ENCODE measurements at places on chromosomes 16 and 17.

DNA sequence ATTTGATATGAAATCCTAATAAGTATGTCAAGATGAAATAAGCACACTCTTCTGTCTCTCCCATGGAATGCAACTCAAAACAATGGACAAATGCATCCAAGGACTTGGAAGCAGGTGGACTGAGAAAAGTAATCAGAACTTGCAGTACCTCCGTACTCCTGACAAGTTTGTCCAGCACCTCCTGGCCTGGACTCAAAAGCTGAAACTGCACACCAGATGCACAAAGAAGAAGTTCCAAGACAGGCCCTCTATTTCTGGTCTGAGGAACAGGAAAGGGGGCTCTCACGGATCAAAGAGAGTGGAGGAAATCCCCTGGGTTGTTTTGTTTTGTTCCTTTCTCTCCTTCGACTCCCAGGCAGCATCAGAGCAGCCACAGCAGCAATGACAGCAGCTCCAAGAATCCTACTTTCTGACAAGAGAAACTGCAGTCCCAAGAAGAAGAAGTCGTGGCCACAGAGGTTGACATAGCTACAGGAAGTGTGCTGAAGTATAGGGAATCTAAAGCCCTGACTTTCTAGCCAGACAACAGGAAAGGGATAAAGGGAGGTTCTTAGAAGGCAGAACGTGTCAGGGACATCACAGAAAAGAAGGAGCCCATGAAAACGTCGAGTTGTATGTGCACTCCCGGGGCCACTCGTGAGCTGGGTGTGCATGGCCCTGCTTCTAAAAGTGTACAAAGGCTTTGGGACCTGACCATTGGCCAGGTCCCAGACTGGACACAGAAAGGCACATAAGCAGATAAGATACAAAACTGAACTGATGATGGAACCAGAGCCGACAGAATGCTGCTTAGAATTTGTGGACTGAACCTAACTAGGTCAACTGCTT lies 29.3 kb downstream of the AKAP10 start:
- DNase-seq: no peak

GRCh38 chr17:43854498-43854897 lies 7.5 kb downstream of the CD300LG start:
- DNase-seq: no peak

GRCh38 chr16:28596840-28597691 lies at the start of gene SULT1A2:
SULT1A2 (minus strand) TSS chr16:28597050; CDS start chr16:28595930, 1,120 bp downstream.
- no peak for DNase-seq

- no peak for DNase-seq
Observed at GRCh38 chr17:29709866-29710519, 87.3 kb upstream of the CORO6 start.

- DNase-seq: no peak
Observed at GRCh38 chr16:778447-778846, 9.7 kb downstream of the RPUSD1 start.

DNA sequence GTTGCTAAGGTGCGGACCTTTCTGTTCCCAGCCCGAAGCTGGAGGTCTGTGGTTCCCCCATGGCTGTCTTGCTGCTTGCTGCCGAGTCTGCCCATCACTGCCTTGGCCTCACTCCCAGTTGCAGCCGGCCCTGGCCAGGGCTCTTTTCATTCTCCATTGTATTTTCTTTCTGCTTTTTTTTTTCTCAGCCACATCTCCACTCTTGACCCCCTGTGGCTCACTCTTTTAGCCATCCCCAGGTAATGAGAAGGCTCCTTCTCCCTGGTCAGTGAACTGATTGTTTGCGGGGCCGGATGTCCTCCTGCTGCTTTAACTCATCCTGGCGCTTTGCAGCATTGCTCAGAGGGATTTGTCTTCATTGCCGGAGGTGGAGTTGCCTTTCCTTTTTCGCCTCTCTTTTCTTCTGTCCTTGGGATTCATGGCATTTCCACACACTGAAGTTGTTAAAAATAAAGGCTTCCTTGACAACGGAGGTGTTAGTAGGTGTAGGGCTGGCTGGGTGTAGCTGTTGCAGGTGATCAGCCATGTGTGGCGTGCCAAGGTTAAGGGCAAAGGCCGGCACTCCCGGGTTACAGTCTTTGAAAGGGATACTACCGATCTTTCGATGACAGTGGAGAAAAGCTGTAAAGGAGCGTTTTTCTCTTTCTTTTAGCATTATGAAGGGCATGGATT lies 34.1 kb downstream of the MAP2K6 start:
- DNase-seq: no peak

GRCh38 chr17:50278526-50279180 lies 4.4 kb downstream of the TMEM92 start:
- no peak for DNase-seq

- no peak for DNase-seq
Observed at GRCh38 chr17:18978655-18979054, 25.9 kb downstream of the FAM83G start.

- DNase-seq: no peak
Observed at GRCh38 chr17:18039535-18040260, 490 bp downstream of the GID4 start.

GRCh38 chr16:1137604-1138003 lies 15.3 kb upstream of the CACNA1H start:
- no peak for DNase-seq

- no peak for DNase-seq
Observed at GRCh38 chr16:11181242-11181898, 74.6 kb downstream of the SOCS1 start.

DNA sequence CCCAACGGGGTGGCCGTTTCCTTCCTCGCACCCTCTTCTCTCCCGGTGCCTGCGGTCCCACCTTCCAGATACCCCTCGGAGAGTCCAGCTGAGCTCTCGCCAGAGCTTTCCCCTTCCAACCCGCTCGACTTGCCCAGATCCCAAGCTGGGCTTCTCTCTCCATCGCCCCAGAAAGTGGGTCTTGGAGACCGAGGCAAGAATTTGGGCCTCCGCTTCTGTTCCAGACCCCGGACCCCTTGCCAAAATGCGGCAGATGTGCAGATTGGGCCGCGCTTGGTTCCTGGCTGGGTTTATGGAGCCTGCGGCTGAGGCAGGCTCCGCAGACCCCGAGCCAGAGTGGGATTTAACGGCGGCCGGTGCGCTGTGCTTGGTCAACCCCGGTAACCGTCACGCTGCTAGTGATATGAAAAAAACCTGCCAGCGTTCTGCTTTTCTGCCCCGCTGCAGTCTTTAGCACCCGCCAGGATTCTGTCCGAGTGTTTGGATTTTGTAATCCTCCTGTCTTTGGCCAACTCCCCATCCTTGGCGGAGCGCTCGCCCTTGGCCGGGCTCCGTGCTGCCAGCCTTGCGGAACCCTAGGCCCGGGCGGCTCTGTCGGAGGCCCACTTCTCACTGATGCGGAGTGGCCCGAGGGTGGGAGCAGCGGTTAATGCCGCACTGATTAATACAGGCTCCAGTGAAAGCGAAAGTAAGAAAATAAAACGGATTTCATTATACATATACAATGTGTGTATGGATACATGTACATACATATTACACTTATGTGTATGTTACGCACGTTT lies 754 bp upstream of the SLFN11 start:
- peak; percentile 63 for DNase-seq

DNA sequence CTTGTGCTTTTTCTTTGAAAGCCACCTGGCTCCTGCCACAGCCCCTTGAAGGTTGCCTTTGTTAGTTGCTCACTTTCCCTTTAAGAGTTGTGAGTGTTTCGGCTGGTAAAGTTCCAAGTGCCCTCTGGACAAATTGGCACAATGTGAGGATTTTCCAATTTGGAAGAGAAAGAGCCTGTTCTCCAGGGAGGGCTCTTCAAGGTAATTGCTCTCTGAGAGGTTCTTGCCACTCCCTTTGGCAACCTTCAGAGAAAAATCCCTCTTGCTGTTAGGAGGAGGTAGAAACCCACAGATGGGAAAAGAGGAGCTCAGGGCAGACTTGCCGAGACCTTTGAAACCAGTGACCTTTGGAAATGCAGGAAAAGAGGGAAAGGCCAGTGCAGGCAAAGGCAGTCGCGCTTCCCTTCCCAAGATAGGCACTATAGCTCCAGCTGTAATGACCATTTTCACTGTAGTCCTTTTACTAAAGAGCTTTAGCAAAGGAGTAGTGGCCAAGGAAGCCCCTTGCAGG lies 49.0 kb upstream of the AKAP1 start:
- no peak for DNase-seq

GRCh38 chr17:58913971-58914769 lies 158.5 kb downstream of the PPM1E start:
- no peak for DNase-seq

DNA sequence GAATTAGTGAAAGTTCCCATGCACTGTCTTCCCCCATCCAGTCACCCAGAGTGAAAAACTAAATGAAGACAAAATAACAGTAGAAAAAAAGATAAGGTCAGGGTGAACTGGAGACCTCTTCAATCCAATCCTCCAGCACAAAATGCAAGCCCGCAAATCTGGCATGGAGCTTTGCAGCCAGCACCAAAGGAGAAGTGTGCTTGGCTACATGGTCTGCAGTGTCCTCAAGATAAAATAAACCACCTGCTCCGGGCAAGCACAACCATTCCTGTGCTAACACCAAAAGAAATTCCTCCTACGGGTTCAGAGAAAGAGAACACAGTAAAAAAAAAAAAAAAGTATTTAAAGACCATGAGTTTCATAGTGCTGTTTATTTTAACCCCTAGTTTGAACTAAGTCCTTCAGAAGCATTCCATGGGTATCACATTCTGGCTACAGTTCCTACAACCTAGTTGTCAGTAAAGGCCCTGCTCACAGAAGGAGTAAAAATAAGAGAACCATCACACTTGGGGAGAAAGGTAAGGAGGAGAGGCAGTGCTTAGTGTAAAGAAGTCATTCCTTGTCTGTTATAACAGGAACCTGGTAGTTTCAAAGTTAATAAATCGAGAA lies 109.1 kb downstream of the GAS7 start:
- DNase-seq: no peak

DNA sequence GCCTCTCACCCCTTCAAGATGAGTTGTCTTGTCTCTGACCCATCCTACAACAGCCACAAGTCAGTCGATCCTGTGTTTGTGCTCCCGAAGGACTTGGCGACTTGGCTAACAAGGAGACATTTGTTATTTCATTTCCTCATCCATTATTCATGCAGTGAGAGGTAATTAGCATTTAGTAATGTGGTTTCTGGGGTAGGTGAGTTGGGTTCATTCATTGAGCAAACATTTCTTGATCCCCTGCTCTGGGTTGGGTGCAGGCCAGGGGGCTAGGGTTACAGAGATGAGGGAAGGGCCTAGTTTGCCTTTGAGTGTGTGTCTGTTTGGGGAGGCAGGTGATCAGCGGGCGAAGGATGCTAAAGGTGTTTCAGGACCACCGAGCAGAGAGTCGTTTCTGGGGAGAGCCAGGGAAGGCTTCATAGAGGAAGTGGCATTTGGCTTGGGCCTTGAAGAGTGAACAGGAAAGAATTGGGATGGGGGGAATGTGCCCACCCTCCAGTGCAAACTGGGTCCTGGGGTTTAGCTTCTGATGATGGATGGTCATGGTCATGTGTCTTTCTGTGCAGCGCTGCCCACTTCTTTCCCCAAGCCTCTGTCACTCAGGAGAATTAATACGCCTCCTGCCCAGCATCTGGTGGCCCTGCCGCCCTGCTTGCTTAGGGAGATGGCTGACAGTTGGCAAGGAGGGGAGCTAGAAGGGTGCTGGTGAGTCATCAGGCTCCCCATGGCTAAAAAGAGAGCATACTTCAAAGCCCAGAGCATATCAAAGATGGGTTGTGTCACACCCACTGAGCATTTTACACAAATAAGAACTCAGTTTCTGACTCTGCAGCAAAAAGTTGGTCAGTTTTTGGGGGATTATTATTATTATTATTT lies 38.5 kb downstream of the MSI2 start:
- peak; percentile 34 for DNase-seq

- no peak for DNase-seq
Observed at GRCh38 chr16:86259499-86259898, 250.8 kb upstream of the FOXF1 start.

DNA sequence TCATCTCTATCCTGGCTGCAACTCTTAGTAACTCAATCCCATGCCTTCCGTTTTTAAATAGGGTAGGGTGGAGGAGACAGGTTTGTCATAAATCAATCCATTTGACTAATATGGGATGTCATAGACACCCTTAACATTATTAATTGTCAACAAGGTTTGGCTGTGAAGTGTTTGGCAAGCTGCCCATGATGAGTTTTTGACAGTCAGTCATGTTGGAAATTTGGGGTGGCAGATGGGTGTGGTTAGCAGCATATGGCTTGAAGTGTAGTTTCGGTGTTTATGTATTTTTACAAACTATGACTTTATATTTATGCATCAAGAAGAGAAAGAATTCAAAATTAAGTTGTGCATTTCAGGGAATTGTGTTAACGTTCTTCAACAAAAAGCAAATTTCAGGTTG lies 221.8 kb upstream of the CDH5 start:
- DNase-seq: no peak

DNA sequence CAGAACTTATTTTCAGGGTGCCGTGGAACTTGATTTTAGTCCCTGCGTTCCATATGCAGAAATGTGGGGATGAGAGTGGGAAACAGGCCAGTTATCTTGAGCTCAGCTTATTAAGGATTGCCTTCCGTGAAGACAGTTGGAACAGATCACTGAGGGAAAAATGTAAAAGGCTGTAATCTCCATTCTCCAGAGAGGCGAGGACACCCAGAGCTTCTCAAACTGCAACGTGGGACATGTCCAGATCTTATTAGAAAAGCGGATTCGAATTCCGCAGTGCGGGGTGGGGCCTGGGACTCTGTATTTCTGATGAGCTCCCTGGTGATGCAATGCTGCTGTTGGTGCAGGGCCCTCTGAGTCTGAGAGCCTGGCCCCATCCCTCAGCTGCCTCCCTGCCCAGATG lies 185.6 kb upstream of the CIBAR2 start:
- no peak for DNase-seq

DNA sequence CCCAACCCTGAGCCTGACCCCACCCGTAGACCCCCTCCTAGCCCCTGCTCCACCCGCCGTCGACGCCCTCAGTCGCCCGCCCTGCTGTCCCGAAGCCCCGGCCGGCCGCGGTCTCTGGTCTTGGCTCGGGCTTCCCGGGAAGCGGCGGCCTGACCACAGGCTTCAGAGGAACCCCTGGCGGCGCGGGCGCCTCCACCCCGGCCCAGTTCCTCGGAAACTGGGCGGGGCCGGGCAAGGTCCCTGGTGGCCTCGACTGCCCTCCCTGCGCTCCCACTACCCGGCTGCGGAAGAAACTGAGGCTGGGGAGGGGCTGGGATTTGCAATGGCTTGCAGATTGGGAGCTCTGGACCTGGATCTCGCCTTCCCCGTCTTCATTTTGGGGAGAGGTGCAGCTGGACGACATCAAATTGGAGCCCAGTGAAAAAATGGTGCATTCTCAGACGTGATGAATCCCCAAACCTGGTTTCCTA lies 692 bp upstream of the SOCS1 start:
- peak; percentile 47 for DNase-seq

- DNase-seq: no peak
Observed at GRCh38 chr17:47914306-47914948, 18.4 kb downstream of the SP2 start.

DNA sequence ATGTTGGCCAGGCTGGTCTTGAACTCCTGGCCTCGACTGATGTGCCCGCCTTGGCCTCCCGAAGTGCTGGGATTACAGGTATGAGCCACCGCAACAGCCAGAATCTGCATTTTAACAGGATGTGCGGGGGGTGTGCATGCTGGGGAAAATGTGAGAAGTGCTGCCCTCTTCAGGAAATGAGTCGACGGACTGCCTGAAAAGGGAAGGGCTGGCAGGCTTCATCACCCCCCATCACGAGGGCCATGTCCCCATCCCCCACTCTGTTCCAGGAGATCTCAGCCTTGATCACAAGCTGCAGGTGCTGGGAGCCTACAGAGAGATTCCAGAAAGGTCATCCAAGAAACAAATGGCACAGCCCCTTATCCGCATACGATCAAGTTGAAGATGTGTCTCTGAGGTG lies 195.3 kb upstream of the RPL38 start:
- DNase-seq: peak; percentile 19

All from stimulated activated CD4-positive, alpha-beta T cell treated with anti-CD3 and anti-CD28 coated beads, Interleukin-2, amount 100 ng/mL, for 24 hours (primary cell).